ENCODE measurements at places on chromosomes 3 and 15.

- DNase-seq, result no peak
Observed at GRCh38 chr15:98744506-98744905, 96.2 kb downstream of the IGF1R start.

- DNase-seq, result no peak
Observed at GRCh38 chr3:49173792-49174170, 2.4 kb downstream of the KLHDC8B start.

DNA sequence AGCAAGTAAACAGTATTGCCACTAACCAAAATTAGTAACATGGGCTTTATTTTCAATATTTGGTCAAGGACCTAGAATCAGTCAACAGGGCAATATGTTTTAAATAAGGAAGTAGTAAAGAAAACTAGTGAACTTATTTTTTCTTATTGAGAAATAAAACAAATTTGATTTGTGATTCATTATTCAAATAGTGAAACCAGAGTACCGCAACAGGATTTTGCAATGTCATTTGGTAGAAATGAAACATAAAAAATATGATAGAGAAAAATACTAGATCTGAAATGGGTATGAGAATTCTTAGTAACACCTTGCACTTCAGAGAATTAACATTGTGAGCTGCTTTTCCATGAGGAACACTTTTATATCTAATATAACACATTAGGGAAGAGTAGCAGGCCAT is 291.8 kb upstream of the GBE1 start:
- no peak for DNase-seq

DNA sequence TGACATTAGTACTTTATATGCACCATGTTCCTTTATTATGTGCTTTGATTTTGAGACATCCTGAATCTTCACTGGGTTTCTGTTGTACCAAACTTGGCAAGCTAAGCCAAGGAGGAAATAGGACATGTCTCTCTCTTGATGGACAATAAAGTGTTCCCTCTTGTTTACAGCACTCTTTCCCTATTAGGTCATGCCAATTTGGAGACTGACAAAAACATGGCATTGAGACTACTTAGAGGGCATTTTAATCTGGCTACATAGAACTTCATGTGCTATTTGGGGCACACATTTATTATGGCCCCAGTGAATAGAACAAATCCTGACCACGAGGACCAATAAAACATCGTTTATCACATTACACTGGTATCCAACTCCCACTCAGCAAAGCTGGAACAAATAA is 85.3 kb upstream of the TNFSF10 start:
- no peak for DNase-seq

- DNase-seq, result no peak
Observed at GRCh38 chr3:196563721-196564225, 4.6 kb downstream of the WDR53 start.

DNA sequence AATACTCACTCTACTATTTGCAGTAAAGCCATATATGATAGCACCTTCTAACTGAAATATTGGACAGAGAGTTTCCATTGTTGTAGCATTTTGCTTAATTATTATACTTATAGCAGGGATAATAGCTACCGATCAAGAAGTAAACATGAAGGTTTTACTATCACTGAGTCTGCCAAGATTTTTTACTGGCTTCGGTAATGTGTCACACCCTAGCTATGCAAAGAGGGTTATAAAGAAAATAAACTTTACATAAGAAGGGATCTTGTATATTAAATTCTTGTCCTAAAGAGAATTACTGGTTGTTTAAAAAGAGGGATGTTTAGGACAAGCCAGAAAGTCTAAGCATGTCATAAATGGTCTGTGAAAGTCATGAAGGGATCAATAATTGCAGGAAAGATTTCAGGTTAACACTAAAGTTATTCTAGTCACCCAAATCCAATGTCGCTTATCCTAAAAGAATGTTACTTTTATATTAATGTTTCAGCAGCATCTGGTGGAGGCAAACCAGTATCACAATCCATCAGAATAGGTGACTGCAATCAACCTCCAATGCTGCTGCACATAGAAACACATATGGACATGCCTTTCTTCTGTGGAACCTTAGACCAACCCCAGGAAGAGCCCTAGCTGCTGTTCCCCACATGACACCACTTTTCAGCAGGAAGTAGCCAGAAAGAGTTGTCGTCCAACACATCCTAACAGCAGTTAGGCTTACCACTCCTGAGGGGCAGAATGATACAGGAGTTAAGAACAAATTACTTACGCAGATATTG is 62.7 kb upstream of the GK5 start:
- no peak for DNase-seq

GRCh38 chr15:91049378-91050127 is 27.2 kb upstream of the VPS33B start:
- peak; percentile 14 for DNase-seq

DNA sequence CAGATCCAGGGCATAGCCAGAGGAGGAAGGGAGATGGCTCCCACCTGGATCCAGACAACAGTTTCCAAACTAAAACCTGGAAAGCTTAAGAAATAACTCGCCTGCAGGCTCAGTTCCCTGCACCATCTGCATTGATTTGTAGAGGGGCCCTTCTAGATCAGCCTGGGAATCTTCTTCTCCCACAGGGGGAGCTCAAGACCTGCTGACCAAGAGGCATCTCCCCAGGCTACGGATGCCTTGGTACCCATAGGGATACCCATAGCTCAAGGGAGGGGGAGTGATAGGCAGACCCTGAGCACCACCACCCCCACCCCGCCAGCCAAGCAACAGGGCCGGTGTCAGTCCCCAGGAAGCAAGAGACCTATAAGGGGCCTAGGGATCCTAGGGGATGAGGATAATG is 28.0 kb upstream of the DCLK3 start:
- no peak for DNase-seq

DNA sequence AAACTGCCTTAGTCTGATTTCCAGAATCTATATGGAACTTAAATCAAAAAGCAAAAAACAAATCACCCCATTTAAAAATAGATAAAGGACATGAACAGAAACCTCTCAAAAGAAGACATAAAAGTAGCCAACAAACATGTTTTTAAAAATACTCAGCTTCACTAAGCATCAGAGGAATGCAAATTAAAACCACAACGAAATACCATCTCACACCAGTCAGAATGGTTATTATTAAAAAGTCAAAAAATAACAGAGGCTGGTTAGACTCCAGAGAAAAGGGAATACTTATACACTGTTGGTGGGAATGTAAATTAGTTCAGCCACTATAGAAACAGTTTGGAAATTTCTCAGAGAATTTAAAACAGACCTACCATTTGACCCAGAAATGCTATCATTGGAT is 367.9 kb downstream of the ZIC4 start:
- no peak for DNase-seq

DNA sequence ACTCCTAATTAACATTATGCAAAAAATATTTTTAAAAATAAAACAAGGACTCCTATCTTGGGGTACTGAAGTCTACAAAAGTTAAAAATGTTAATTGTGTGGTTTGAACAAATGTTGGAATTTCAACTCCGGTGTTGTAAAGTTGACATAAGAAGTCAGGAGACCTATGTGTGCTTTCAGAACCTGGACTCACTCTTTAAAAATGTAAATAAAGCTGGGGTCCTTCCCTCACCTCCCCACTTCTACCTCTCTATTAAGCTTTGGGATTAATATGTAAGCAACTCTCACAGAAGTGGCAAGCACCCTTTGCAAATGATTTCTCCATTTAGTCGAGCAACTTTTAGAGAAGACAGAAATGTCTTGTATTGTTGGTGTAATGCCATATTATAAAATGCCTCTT is 11.9 kb downstream of the MEIS2 start:
- no peak for DNase-seq

- no peak for DNase-seq
Observed at GRCh38 chr3:139561959-139562676, 22.6 kb upstream of the RBP1 start.

DNA sequence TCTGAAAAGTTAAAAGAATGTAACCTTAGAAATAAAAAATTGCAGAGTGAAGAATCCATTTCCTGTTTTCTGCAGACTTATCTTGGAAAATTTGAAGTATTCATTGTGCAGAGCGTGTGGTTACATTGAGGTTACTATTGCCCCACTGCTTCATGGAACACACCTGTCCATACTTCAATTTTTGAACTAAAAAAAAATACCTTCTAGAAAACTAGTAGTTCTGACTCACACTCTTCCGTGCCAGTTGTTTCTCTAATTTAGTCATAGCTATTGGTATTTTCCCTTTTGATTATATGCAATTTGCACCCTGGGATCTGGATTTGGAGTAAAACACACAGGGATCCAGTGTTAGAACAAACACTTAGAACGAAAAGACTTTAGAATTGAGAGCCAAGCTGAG is 111.8 kb upstream of the LYSMD4 start:
- DNase-seq, result no peak
